Activated effector memory CD4-positive, alpha-beta T cell treated with Interleukin-2 at 50 U/mL for 16 hours (primary cell): ENCODE measurements at places on chromosomes 2 and 18.
A peak's percentile ranks its signal among the peaks of the same experiment; 100 is the strongest.

DNA sequence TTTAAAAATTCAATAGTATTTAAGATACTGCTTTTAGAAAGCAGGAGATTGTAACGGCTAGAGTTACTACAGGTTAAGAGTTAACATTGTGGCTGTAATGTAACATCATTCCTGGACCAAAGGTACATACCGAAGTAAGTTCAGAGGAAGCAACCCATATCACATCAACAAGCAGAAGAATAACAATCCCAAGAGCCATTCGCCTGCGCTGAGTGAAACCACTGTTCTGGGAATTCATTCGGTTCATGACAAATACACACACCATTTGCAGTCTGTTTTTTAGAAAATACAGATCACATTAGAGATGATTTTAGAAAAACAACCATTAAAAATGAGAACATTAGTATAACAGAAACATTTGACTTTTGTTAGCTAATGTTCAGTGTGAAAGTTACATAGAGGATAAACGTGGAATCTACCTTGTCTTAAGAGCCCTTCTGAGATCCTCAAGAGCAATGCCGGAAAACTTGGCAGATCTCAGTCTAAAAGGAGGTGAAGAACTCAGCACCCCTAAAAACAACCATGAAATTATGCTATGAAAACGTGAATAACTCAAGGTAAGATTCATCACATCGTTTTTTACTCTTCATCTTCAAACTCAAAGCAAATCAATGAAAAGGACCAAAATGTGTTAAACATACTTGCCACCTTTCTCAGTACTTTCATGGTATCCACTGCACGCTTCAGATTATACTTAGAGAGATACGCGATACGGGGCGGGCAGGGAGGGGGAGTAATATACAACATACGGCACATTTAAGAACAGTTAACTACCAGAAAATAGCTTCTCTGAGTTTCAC, 1.2 kb downstream of the SLC35F5 start:
- DNase-seq = no peak

- DNase-seq = no peak
Observed at GRCh38 chr18:51137026-51137729, 60.3 kb downstream of the MEX3C start.

GRCh38 chr2:127951026-127951425, 65.3 kb upstream of the AMMECR1L start:
- DNase-seq = no peak

DNA sequence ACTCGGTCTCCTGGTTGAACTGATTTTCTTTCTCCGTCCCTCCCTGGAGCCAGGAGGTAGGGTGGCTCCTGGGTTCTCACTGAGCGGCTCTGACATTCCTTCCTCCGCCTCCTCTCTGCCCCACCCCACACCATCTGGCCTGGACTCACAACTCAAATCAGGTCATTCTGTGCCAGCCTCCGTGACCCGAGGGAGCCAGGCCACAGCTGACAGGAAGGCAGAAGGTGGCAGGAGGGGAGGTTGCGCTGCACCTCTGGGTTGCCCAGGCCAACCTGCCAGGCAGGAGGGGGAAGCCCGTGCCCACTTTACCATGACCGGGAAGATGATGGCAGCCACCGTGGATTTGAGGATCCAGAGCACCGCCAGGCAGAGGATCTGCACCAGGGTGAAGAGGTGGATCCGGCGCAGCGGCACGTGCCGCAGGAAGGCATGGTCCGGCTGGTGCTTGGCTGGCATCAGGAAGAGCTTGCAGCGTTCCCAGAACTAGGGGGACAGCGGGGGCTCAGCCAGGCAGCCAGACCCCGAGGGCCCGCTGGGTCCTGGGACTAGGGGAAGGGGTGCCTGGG, 28.3 kb downstream of the MTHFD2 start:
- no peak for DNase-seq

DNA sequence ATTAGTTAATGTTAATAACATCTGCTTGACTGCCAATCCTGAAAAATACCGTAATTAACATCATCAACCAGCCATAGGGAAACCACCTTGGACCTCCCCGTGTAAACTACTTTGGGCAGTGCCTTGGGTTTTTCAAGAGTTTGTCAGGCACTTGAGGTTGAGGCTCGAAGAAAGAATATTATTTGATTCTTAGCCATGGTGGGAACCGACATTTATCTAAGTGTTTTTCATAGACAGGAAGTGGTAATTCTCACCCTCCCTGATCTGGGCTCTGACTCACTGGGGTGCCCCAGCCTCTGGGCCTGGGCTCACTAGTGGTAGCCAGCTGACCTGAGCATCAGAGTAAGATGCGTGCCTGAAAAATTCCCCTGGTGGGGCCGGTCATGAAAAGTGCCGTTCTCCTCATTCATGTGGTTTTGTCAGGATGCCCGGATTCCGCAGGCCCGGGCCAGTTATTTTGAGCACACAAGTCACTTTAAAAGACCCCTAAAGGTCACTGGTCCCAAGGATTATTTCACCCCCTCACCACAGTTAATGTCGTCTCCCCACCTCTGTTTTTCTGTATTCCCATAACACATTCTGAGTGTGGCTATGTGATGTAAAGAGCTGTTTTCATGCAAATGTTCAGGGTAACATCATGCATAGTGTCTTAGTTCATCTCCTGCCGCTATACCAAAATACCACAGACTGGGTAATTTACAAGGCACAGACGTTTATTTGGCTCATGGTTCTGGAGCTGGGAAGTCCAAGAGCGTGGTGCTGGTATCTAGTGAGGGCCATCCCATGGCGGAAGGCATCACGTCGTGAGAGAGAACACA, 21.6 kb upstream of the SPATA3 start:
- peak; percentile 66 for DNase-seq

GRCh38 chr2:70936979-70937811, 1.5 kb downstream of the ATP6V1B1 start:
- no peak for DNase-seq

DNA sequence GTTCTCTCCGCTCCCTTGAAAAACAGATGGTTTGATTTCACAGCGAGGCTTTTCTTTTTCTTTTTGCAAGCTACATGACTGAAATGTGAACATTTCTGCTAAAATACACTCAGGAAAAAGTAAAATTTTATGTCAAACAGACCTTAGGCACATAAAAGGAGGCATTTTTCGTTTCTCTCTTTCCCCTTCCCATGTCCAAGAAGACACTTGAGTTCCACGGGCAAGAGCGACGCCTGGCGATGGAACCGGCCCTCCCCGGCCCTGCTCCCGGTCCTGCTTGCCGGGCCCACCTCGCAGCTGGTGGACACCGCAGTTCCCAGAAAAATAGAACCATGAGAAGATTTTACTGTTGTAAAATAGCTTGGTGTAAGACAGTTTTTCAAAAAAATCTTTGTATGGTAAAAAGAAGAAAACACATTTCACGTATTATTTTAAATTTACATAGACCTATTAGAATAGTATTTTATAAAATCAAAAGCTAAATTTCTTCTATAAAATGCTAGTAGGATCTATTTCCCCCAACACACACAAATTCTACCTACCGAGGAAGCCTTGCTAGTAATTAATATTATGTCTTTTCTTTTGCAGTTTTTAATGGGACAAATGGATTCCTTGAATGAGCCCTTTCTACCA, 2.3 kb upstream of the ALKAL2 start:
- peak; percentile 18 for DNase-seq

- no peak for DNase-seq
Observed at GRCh38 chr2:148979164-148979918, 59.2 kb upstream of the LYPD6B start.

GRCh38 chr2:185738679-185739472, at the start of gene FSIP2:
Gene FSIP2, plus strand, starts transcription at chr2:185738804. Its CDS starts 91 bp downstream, at chr2:185738895.
- no peak for DNase-seq

DNA sequence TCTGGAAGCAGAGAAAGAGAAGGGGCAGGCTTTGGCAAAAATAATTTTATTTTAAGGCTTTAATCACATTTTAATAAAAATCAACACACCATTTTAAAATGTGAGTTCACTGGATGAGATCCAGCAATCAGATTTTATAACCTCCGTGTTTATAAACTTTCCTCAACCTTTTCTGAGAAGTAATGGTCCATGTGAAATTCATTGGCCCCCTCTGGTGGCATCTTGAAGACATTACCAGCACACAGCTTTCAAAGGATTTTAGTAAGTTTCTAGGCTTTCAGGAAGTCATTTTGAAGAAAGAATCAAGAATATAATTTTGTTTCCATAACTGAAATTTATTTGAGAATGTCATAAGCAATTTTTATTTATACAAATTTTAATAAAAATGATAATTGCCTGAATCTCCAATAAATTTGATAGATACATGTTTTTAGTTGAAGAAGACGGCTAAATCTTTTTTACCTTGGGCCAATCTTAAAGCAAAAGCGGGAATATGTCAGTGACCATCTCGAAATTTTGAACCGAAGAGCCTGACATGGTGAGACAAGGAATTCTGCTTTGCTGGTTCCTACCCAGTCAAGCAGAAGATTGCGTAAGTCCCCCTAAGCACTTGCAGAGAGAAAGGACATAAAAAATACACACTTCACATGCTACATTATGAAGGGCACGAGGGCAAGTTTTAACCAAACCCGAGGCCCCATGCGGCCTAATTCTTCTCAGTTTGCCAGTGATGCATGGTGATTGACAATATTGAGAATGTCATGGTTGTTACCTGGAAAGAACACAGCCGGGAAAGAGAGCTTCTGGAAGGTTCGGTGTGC, 128.4 kb upstream of the CBLN2 start:
- DNase-seq = no peak

DNA sequence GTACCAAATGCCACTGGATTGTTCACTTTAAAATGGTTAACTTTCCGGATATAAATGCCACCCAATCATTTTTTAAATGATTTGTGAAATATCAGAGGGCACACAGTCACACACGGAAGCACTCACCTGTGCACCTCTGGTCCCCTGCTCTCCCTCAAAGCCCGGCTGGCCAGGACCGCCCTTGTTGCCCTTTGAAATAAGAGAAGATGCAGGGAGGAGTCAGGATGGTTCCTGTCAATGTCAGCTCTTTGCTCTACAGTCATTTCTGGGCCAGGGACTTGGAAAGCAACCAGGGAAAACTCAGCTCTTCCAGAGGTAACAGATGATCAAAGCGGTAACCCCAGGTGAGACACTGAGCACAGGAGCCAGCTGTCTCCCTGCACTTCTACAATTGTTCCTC, 60.7 kb downstream of the COL6A3 start:
- no peak for DNase-seq

- no peak for DNase-seq
Observed at GRCh38 chr2:86410581-86410980, 30.6 kb upstream of the KDM3A start.

- no peak for DNase-seq
Observed at GRCh38 chr2:181426672-181427071, 30.5 kb upstream of the ITGA4 start.

GRCh38 chr2:120617055-120617454, 118.6 kb upstream of the GLI2 start:
- DNase-seq = no peak

DNA sequence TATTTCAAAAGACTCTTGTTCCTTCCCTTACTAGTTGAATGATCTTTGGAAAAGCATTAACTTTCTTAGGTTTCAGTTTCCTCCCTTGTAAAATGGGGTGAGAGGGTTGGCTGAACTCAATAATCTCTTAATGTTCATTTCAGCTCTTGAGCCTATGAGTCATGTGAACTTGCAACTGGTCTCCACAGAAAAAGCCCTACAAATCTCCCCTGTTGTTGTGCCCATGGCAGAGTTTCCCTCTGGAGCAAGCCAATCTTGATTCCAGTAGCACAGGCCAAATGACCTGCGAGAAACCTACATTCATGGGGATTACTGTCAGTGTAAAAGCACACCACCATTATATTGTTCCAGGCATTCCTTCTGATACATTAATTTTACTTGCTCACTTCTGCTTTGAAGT, 388.9 kb downstream of the ALK start:
- DNase-seq = no peak

DNA sequence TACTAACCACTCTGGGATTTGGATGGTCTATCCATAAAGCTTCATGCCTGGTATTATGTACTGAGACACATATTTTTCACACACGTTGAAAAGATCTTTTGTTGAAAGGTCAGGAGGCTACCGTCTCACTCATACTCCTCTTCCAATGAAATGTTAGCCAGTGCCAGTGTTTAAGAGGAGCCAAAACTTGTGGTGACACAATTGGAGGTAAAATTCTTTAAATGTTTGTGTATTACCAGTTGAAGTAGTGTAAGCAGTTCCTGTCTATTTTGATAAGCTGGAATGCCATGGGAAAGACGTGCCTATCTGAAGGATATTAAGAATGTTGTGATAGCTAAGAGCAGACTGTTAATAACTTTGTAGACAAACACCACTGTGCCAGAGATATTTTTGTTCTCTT, 32.1 kb downstream of the MARCHF7 start:
- no peak for DNase-seq

GRCh38 chr2:179913809-179914208, 52.4 kb upstream of the ZNF385B start:
- DNase-seq = no peak

GRCh38 chr18:7548221-7548620, 18.9 kb upstream of the PTPRM start:
- no peak for DNase-seq

DNA sequence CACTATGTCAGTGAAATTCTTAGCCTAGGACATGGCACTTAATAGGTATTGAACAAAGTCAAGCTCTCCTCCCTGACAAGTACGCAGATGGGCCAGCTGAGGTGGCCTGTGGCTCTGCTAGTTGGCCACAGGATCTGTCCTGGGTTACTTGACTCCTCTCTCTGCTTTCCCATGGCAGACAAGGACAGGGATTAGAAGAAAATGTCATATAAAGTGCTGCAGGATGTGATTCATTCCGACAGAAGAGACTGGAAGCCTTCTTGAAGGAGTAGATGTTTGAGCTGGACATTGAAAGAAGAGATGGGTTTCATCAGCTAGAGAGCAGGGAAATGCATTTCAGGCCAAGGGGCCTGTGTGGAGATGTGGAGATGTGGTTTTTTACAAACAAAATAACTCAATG, 46.7 kb downstream of the SMAD7 start:
- no peak for DNase-seq

DNA sequence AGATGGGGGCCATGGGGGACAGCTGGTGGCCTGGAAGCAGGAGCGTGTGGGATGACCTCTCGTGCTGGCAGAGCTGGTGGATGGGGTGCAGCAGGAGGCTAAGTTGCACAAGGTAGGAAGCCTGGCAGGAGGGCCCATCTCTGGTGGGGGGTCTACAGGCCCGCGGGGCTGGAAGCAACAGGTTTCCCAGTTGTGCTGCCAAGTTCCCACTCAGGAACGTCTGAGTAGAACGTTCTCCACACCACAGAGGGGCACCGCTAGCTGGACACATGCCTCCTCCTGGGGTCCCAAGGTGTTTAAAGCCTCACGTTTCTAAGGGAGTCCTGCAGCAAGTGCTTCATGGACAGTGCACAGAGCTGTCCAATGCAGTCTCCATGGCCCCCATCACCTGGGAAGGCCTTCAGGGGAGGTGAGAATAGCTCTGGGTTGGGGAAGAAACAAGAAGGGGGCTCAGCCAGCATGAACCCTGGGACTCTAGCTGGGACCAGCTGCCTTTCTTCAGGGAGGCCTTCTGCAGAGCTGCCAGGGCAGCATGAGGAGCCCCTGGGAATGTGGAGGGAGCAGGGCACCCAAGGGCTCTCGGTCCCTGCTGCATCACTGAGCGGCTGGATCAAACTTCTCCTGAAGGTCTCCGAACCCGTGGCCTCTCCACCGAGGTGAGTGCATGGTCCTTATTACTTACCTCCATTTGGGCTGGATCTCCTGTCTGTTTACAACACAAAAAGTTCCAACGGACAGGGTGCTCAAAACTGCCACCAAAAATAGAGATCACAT, 80.0 kb downstream of the TWIST2 start:
- no peak for DNase-seq
